Activated T-helper 2 cell treated with anti-CD3 and anti-CD28 coated beads, Interferon-gamma antibody, Interleukin-2, Interleukin-4, amounts not matched to agents 10 μg/mL and 5 μg/mL and 100 μg/mL, durations not matched to agents 14 hours and 24 hours and 36 hours (primary cell): ENCODE measurements at places on chromosomes 11 and 22. TPM values are rescaled to one million over a fixed set of nuclear protein-coding genes. Genes with fewer than 3 reads are reported as not detected.

DNA sequence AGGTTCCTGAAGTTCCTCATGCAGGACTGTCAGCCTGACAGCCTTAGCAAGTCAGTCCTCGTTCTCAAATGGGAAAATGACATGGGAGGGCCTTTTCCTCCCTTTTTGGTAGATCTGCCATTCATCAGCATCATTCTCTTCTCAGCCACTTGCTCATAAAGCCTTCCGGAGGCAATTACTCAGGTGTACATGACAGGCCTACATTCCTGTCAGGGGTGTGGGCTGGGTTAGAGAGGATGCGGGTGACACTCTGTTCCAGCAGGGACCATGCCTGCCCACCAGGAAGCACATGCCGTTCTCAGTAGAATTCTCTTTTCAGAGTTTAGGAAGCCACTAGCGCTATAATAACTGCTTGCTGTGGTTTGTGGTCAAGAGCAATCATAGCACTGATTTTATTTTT lies 24.2 kb upstream of the ANKK1 start:
- no peak overlapping the region for H3K4me3 ChIP-seq
- no peak overlapping the region for H3K27ac ChIP-seq
- peaks cover 4% of the 10 kb centered on the region for H3K4me1 ChIP-seq
- DNase-seq, result no peak

- no peaks in the 10 kb centered on the region for H3K36me3 ChIP-seq
- H3K27me3 ChIP-seq, result peaks cover 29% of the 10 kb centered on the region
- DNase-seq, result peak; percentile 64
- peaks cover 15% of the 10 kb centered on the region for H3K4me1 ChIP-seq
- H3K27ac ChIP-seq, result no peak overlapping the region
- H3K4me3 ChIP-seq, result no peak overlapping the region
These were observed 3.4 kb upstream of the IGLL5 start for GRCh38 chr22:22884010-22884887.

- no peak overlapping the region for H3K27ac ChIP-seq
- peaks cover under 1% of the 10 kb centered on the region for H3K27me3 ChIP-seq
- H3K4me3 ChIP-seq, result no peak overlapping the region
- no peak for DNase-seq
- H3K4me1 ChIP-seq, result peaks cover 26% of the 10 kb centered on the region
- H3K36me3 ChIP-seq, result peaks cover 46% of the 10 kb centered on the region
These were observed 4.7 kb downstream of the TRIM44 start for GRCh38 chr11:35667257-35667656.

- H3K4me1 ChIP-seq, result no peaks in the 10 kb centered on the region
- DNase-seq, result no peak
- no peaks in the 10 kb centered on the region for H3K27me3 ChIP-seq
- no peak overlapping the region for H3K4me3 ChIP-seq
- H3K36me3 ChIP-seq, result no peaks in the 10 kb centered on the region
These were observed 400.3 kb downstream of the AASDHPPT start for GRCh38 chr11:106477776-106478175.

DNA sequence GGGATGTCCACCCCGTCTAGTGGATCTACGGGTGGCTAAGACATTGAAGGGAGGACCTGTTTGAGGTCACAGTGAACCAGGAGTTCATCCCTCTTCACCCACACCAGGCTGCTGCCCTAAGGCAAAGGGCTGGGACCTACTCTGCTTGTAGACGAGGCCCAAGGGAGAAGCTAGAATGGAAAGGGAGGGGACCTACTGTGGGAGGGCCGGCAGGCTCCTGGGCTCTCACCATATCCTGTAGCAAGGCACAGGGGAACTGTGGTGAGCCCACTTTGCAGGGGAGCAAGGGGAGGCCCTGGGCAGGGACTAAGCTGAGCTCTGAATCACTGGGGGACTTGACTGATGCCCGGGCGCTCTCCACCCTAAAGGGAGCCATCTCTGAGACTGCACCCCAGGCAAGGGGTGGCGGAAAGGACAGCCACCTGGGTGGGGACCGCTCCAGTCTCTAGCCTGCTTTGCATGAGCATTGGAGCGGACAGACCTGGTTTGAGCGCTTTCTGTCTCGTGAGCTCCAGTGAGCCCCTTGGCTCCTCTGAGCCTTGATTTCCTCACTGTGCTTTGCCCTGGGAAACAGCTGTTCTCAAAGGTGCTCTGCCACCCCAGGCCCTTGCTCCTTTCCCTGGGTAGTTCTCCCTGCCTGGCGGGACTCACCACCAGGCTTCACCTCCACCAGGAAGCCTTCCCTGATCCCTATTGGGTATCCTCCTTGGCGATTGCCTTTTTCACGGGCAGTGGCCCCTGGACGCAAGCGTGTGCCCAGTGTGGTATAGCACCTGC lies 24.2 kb downstream of the PARVG start:
- no peak overlapping the region for H3K4me3 ChIP-seq
- H3K4me1 ChIP-seq, result peaks cover 6% of the 10 kb centered on the region
- H3K36me3 ChIP-seq, result peaks cover 48% of the 10 kb centered on the region
- no peak overlapping the region for H3K27ac ChIP-seq
- no peak for DNase-seq

DNA sequence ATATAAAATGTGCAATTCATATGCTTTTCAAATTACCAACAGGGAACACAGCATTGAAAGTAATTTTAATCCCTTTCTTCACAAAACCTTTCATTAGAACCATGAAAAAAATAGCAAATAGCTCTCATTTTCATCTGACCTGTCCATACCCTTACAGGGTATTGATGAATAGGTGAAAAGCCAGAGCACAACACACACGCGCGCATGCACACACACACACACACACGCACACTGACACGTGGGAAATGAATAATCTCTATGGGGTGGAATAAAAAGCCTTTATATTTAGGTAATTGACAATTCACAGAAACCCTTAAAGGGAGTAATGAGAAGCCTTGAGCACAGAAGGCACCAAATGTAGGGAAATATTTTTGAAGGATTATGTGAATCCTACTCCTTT lies 76.2 kb upstream of the POU2AF2 start:
- no peak overlapping the region for H3K4me3 ChIP-seq
- H3K27ac ChIP-seq, result no peak overlapping the region
- H3K36me3 ChIP-seq, result no peaks in the 10 kb centered on the region
- H3K4me1 ChIP-seq, result no peaks in the 10 kb centered on the region

DNA sequence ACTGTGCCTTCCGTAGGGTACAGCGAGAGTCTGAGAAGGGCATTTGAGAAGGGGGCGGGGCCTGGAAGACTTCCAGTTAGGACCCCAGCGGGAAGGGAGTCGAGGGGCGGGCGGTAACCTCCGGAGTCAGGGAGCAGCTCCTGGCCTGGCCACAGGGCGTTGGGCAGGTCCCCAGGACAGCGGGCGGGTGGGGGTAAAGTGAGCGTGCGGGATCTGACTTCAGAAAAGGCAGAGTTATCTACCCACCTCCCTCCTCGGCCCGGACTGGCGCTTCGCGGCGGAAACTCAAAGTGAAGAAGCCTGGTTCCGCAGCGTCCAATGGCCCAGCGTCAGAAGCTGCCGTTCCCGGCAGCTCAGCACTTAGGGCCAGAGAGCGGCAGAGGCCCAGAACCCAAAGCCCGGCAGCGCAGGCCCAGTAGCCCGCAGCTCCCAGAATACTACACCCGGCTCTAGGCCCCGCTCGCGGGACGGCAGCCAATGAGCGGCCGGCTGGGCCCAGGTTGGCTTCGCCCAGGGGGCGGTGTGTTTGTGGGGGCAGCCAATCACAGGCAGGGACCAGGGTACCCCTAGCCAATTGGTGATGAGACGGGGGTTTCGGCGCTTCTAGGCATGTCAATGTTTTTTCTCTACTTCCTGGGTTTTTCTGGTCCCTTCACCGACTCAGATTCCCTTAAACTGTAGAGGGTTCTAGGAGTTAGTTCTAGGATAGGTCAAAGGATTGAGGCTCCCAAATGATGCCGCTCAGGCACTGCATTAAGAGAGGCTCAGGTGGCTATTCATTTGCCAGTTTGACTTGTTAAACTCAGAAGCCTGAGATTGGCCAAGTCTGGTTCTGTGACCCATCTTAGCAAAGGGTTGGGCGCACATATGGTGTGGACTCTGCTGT lies at the start of gene TRIM68:
TRIM68 (minus strand) TSS at position 451 of the 886 bp plus-strand sequence. CDS start 2,727 bp downstream, outside the sequence.
- H3K27ac ChIP-seq, result peak within 1 kb of the TSS; percentile 85
- peak within 1 kb of the TSS; percentile 91 for H3K4me3 ChIP-seq
- peaks cover 31% of the 10 kb centered on the region for H3K4me1 ChIP-seq
- DNase-seq, result peak; percentile 93

- H3K4me1 ChIP-seq, result peaks cover 16% of the 10 kb centered on the region
- H3K4me3 ChIP-seq, result no peak overlapping the region
- no peak for DNase-seq
- H3K27me3 ChIP-seq, result no peaks in the 10 kb centered on the region
- peak overlapping the region; percentile 64 for H3K27ac ChIP-seq
- peaks cover 47% of the 10 kb centered on the region for H3K36me3 ChIP-seq
These were observed 28.1 kb upstream of the LDHA start for GRCh38 chr11:18366286-18366685.

- peaks cover 59% of the 10 kb centered on the region for H3K4me1 ChIP-seq
- H3K27ac ChIP-seq, result peak overlapping the region; percentile 80
- no peak overlapping the region for H3K4me3 ChIP-seq
- peaks cover 26% of the 10 kb centered on the region for H3K36me3 ChIP-seq
These were observed 143.4 kb downstream of the MAML2 start for GRCh38 chr11:96199563-96200025.

GRCh38 chr22:29128891-29129807 lies 56.3 kb downstream of the KREMEN1 start:
- peaks cover 24% of the 10 kb centered on the region for H3K4me1 ChIP-seq
- no peaks in the 10 kb centered on the region for H3K36me3 ChIP-seq
- H3K27me3 ChIP-seq, result peaks cover 10% of the 10 kb centered on the region
- no peak overlapping the region for H3K27ac ChIP-seq

GRCh38 chr22:25101501-25101900 lies 98.2 kb upstream of the CRYBB3 start:
- H3K36me3 ChIP-seq, result no peaks in the 10 kb centered on the region
- DNase-seq, result no peak
- H3K4me3 ChIP-seq, result no peak overlapping the region
- no peak overlapping the region for H3K27ac ChIP-seq

GRCh38 chr11:44804449-44805437 lies 78.0 kb downstream of the TSPAN18 start:
- no peaks in the 10 kb centered on the region for H3K4me1 ChIP-seq
- H3K27me3 ChIP-seq, result peaks cover 5% of the 10 kb centered on the region
- H3K36me3 ChIP-seq, result no peaks in the 10 kb centered on the region
- H3K4me3 ChIP-seq, result no peak overlapping the region
- no peak overlapping the region for H3K27ac ChIP-seq

DNA sequence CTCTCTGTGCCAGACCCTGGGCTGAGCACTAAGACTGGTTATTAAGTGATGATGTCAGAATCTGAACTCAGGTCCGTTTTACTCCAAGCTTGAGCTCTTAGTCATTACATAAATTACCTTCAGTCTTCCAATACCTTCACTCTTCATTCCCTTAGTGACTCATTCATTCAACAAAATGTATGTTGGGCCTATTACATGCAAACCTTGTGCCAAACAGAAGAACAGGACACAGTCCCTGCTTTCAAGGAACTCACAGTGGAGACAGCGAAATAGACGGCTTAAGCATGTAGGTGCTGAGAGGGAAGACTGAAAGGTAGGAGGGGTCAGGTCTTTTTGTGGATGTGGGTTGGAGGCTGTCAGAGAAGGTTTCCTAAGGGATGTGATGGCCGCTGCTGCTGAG lies 3.3 kb downstream of the KCTD14 start:
- H3K36me3 ChIP-seq, result no peaks in the 10 kb centered on the region
- H3K4me1 ChIP-seq, result peaks cover 4% of the 10 kb centered on the region
- H3K27ac ChIP-seq, result no peak overlapping the region

DNA sequence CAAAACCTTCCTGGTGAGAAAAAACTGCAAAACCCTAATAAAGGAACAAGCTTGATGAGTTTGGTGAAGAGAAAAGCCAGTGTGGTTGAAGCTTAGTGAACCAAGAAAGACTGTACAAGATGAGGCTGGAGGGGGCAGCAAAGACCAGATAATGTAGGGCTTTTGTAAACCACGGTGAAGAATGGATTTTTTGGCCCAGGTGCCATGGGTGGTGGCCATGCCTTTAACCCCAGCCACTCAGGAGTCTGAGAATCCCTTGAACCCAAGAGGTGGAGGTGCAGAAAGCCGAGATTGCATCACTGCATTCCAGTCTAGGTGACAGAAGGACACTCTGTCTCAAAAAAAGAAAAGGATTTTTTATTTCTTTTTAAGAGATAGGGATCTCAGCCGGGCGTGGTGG lies 5.0 kb upstream of the ZDHHC5 start:
- no peak overlapping the region for H3K27ac ChIP-seq
- no peak for DNase-seq
- H3K27me3 ChIP-seq, result no peaks in the 10 kb centered on the region
- no peak overlapping the region for H3K4me3 ChIP-seq
- peaks cover 36% of the 10 kb centered on the region for H3K36me3 ChIP-seq

DNA sequence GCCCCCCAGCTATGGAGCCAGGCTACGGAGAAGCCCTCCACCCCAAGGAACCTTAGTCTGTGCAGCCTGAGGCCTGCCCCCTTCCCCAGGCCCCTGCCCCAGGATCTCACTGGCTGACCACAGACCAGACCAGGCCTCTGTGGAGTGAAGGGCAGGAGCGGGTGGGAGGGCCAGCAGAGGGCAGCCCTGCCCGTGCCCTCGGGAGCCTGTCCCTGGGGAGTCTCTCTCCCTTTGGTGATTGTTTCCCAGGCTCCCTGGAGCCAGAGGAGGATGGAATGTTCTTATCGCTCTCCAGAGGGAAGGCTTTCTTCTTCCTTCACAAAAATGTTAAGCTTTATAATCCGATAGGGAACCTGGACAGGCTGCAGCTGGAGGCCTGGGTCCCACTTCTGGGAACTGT lies 455.3 kb downstream of the SOX6 start:
- H3K36me3 ChIP-seq, result no peaks in the 10 kb centered on the region
- no peaks in the 10 kb centered on the region for H3K4me1 ChIP-seq
- no peak for DNase-seq
- H3K27ac ChIP-seq, result no peak overlapping the region
- H3K4me3 ChIP-seq, result no peak overlapping the region

GRCh38 chr11:100925935-100926334 lies 203.7 kb downstream of the PGR start:
- H3K27ac ChIP-seq, result no peak overlapping the region
- H3K36me3 ChIP-seq, result no peaks in the 10 kb centered on the region
- no peaks in the 10 kb centered on the region for H3K27me3 ChIP-seq
- no peaks in the 10 kb centered on the region for H3K4me1 ChIP-seq

GRCh38 chr11:63869683-63870082 lies 30.8 kb downstream of the MARK2 start:
- H3K27me3 ChIP-seq, result no peaks in the 10 kb centered on the region
- peaks cover 41% of the 10 kb centered on the region for H3K36me3 ChIP-seq
- DNase-seq, result peak; percentile 32
- peak overlapping the region; percentile 58 for H3K27ac ChIP-seq

DNA sequence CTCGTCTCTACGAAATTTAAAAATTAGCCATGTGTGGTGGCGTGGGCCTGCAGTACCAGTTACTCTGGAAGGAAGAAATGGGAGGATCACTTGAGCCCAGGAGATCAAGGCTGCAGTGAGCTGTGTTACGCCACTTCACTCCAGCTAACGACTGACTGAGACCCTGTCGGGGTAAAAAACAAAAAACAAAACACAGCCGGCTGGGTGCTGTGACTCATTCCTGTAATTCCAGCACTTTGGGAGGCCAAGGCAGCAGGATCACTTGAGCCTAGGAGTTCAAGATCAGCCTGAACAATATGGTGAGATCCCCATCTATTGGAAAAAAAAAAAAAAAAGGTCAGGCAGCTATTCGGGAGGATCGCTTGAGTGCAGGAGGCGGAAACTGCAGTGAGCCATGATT lies 2.4 kb downstream of the PAFAH1B2 start:
- DNase-seq, result no peak
- peaks cover 1% of the 10 kb centered on the region for H3K27me3 ChIP-seq
- H3K4me3 ChIP-seq, result peak overlapping the region; percentile 100
- H3K27ac ChIP-seq, result no peak overlapping the region
- H3K36me3 ChIP-seq, result peaks cover 42% of the 10 kb centered on the region
- H3K4me1 ChIP-seq, result peaks cover 44% of the 10 kb centered on the region

Gene OR5P2
- not detected in 2 replicates for total RNA-seq

Gene PLAAT4
- 41.4 and 45.7 TPM in 2 replicates for total RNA-seq

Gene MAFF
- 13.5 and 15.3 TPM in 2 replicates for total RNA-seq

Gene GANAB
- 274 and 279 TPM in 2 replicates for total RNA-seq

Gene SERPIND1
- total RNA-seq, result not detected in 2 replicates

Gene LMNTD2
- 1.1 and 1.3 TPM in 2 replicates for total RNA-seq

Gene TMEM25
- 9.5 and 10.1 TPM in 2 replicates for total RNA-seq
